ENCODE measurements at places on chromosomes 1 and 21. TPM values are rescaled to one million over a fixed set of nuclear protein-coding genes. Genes with fewer than 3 reads are reported as not detected.
A peak's percentile ranks its signal among the peaks of the same experiment; 100 is the strongest.

GRCh38 chr1:44086692-44087474 is 31.7 kb upstream of the KLF17 start:
- no peak for DNase-seq

DNA sequence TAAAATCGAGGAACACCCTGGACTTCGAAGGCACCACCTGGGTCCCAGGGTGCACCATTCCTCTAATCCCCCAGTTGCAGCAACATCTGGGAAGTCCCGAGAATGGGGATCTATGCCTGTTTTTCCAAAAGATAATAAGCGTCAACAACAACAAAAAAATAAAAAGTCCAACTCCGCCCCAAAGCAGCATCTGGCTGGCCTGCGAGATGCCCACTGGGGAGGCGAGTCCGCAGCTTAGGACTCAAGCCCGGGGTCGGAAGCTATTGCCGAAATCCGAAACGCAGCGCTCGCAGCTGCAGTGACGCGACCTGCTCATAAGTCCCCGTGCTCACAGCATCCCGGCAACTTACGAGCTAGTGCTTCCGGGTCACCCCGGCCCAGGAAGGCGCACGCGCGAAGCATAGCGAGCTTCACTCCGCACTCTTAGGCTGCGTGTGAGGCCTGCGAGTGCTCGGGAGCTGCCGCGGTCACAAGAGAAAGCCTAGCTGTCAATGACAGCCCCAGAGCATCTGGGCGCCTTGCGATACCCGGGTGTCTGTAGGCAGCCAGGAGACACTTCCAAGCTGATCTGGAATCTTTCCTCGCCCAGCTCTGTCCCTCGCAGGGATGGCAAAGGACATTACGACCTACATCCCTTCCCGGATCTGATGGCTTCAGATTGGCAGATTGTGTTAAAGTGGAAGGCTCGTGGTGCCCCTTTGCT is 9.9 kb upstream of the LTN1 start:
- peak; percentile 96 for DNase-seq

GRCh38 chr1:24069817-24070216 is 42.1 kb downstream of the MYOM3 start:
- no peak for DNase-seq

- DNase-seq: no peak
Measured at GRCh38 chr1:206658981-206659273, 23.6 kb downstream of the DYRK3 start.

- DNase-seq: no peak
Measured at GRCh38 chr1:200967693-200968468, 55.6 kb downstream of the KIF21B start.

GRCh38 chr1:110494522-110495406 is 24.2 kb downstream of the KCNA10 start:
- no peak for DNase-seq

- no peak for DNase-seq
Measured at GRCh38 chr1:21034725-21035628, 141.7 kb downstream of the EIF4G3 start.

DNA sequence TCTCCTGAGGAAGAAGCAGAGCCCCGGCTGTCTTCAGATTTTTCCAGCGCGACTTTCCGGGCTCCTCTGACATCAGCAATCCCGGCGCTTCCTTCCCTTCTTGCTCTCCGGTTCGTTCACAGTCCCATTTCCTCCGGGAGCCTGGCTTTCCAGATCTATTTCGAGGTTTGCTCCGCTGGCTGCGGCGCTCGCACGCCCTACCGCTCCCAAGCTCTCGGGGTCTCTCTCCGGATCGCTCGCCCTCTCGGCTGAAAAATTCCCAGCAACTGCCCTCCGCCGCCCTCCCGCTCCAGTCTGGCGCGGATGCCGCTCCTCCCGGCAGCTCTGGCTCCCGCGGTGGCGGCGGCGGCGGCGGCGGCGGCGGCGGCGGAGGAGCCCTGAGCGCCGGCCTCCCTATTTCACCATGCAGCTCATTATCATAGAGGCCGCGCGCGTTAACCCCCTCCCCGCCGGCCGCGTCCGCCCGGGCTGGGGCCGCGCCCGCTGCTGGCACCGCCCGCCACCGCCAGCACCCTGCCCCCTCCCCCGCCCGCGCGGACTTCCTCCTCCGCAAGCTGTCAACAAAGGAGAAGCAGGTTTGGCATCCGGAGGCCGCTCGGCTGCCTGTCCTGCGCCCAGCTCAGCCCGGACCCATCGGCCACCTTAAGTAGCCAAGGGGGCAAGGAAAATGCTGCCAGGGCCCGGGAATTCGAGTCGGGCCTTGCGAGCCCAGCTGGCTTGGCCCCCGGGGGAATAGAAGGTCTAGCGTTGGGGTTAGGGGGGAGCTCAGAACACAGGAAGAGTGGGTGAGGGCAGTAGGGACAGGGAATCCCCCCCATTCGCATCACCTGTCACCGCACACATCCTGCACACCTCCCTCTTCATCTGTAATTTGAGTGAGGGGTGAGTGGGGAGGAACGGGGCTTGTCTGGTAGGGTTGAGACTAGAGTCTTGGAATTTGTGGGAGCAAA is at the start of gene PLXNA2:
TSS of gene PLXNA2 (minus strand) at position 418 of the 950 bp plus-strand sequence. CDS start 26,462 bp downstream, outside the sequence.
- DNase-seq: peak; percentile 76

GRCh38 chr1:38179483-38179882 is 132.9 kb upstream of the POU3F1 start:
- no peak for DNase-seq

DNA sequence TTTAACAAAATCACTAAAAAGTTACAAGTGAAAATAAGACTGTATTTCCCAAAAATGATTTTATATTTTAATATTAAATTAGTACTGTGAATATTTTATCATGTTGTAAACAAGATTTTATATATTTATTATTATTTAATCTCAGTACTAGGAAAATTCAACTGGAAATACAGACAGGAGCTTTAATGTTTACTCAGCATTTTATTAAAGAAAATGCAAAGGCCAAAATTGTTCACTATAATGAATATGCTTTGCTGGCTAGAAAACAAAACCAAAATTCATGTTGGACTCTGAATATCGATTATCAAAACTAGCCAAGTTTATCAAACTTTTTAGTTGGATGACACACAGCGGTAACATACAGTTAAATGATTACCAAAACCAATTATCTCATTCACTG is 782.3 kb downstream of the AMY1C start:
- DNase-seq: no peak

DNA sequence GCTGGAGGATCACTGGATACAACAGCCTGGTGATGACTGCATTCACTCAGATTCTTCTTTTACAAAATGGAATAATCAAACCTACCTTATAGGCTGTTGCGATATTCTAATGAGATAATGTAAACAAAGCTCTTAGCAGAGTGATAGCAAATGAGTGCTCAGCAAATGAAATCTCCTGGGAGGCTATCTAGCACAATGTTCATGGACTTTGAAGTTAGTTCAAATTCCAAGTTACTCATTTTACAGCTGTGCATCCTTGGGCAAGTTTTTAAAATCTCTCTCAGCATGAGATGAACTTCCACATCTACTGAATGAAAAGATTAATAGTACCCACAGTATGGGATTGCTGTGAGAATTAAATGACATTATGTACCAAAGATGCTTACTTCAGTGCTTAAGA is 80.8 kb upstream of the PAPPA2 start:
- no peak for DNase-seq

DNA sequence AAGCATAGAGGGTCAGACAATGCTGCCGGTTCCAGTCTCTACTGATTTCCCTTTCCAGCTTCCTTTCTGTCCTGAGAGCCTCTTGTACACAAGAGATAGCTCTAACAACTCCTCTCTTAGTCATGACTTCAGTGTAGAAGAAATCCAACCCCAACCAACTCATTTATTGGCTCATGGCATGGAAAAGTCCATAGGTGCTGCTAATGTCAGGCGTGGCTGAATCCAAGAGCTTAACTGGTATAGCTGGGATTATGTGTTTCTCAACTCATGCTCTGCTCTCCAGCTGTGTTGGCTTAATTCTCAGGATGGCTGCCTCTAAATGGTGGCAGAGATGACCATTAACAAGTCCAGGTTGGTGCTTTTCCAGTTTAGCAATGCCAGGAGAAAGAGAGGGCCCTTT is 12.4 kb upstream of the THRAP3 start:
- no peak for DNase-seq

DNA sequence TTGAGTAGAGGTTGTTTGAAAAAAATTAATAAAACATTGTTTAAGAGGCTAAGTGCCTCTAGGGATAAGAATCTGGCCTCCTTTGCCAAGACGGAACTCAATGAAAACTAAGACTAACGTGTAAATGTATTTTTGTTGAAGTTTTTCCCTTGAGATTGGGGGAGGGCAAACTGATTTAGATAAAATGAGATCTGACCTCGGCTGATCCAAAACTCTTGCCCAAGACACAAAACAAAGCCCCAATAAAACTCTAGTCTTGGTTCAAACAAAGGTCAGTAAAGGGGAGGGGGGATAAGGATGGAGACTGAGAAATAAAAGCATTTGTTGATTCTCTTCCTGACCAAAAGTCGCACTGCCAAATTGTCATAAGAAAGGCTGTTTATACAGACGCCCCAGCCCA is 134.8 kb upstream of the DPT start:
- DNase-seq: no peak

DNA sequence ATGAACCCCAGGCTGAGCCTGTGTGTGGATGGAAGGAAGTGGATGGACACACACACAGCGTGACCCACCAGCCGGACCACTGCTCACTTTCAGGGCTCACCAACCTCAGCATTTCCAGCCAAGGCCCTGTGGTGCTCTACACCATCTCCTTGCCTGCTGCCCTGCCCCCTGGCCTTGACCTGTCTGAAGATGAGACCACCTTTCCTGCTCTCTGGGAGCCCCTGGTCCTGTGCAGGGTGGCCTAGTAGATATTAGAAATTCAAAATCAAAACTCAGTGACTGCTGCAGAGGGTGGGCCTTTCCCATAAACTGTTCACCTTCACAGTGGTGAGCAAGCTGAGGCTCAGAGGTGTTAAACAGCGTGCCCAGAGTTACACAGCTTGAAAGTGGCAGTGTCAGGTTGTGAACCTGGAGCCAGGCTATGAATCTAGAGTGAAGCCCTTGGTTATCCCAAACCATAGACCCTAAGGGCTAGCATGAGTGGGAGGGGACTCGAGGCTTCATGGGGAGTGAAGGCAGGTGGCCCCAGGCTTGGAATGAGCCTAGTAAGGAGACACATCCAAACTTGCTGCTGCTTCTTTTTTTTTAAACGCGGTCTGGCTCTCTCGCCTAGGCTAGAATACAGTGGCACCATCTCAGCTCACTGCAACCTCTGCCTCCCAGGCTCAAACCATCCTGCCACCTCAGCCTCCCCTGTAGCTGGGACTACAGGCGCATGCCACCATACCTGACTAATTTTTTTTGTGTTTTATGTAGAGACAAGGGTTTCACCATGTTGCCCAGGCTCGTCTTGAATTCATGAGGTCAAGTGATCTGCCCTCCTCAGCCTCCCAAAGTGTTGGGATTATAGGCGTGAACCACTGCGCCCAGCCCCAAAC is 41.5 kb downstream of the MAN1C1 start:
- peak; percentile 29 for DNase-seq

DNA sequence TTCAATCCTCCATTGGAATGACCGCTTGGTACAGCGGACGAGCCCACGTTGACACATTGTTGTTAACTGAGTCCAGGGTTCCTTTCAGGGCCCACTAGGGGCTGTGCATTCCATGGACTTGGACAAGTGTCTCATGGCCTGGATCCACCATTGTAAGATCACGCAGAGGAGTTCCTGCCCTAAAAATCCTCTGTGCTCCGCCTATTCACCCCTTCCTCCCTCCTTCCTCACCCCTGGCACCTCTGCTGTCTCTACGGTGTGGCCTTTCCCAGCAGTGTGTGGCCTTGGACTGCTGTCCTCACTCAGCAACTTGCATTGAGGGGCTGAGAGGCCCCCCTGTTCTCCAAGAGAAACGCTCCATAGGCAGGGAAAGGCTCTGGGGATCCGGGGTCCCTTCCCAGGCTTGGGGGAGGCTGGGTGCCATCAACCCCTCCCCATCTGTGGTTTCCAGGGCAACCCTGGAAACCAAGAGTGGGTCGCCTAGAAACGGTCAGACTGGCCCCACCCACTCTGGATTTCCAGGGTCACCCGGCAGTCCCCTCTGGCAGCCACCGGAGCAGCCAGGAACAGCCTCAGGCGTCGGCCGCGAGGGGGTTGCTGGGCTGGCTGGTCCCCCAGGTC is 50.9 kb downstream of the MEGF6 start:
- DNase-seq: no peak

- DNase-seq: peak; percentile 54
Measured at GRCh38 chr1:91742848-91743292, 143.1 kb downstream of the TGFBR3 start.

DNA sequence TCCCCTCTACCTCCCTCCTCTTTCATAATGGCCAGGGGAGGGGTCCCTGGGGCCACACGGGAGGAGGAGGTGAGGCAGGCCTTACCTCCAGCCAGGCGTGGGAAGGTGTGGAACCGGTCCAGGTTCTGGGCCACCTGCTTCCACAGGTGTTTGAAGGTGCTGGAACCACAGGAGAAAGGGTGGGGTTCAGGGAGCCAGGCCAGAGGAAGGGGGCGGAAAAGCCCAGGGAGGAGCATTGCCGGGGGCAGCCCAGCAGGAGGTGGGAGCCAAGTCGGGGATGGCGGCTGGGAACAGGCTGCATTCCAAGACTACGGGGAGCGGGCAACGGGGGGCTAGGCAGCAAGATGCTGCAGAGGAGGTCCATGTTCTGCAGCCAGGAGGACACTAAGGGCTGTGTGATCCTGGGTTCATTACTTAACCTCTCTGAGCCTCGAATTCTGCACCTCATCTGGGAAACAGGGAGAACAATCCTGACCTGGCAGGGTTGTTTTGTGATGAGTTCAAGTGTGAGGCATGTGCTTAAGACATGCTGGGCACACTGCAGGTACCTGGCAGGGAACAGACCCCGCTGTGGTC is 19.8 kb upstream of the TAS1R2 start:
- no peak for DNase-seq

DNA sequence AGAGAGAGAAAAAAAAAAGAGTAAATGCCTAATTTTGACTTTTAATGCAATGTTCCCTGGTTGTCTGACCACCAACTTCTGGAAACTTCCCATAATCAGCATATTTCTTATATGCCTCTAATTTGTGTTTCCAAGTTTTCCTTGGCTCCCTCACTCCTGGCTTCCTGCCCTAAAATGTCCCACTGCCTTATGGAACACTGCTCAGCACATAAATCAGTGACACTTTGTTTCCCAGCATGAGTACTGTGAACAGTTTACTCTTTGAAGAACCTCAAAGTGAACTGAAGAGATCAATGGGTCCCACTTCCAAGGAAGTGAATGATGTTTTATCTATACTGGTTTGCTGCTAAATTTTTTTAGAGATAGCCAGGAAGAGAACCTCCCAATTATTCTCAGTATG is 271.3 kb upstream of the PRMT6 start:
- DNase-seq: no peak

- no peak for DNase-seq
Measured at GRCh38 chr1:5688081-5689077, 303.8 kb downstream of the NPHP4 start.

GRCh38 chr1:237146241-237146640 is 104.3 kb downstream of the RYR2 start:
- no peak for DNase-seq

GRCh38 chr1:67270541-67270940 is 37.1 kb upstream of the IL12RB2 start:
- DNase-seq: peak; percentile 48

GRCh38 chr1:77370583-77371306 is 88.9 kb downstream of the AK5 start:
- peak; percentile 12 for DNase-seq

- no peak for DNase-seq
Measured at GRCh38 chr1:235588916-235589515, 60.6 kb downstream of the GNG4 start.

Gene CD52
- 129 TPM for total RNA-seq

Gene CCDC185
- total RNA-seq: not detected

Gene GSTM5
- not detected for total RNA-seq

Gene COPA
- 101 TPM for total RNA-seq

Gene DEDD
- total RNA-seq: 29.7 TPM

Gene OLFML3
- total RNA-seq: 0.10 TPM

Gene FAM76A
- 8.4 TPM for total RNA-seq

Gene PLEKHA6
- total RNA-seq: 0.17 TPM
